ENCODE measurements at places on chromosomes 2 and 18.

GRCh38 chr2:119220720-119221301 is 2.8 kb upstream of the STEAP3 start:
- DNase-seq, result no peak

DNA sequence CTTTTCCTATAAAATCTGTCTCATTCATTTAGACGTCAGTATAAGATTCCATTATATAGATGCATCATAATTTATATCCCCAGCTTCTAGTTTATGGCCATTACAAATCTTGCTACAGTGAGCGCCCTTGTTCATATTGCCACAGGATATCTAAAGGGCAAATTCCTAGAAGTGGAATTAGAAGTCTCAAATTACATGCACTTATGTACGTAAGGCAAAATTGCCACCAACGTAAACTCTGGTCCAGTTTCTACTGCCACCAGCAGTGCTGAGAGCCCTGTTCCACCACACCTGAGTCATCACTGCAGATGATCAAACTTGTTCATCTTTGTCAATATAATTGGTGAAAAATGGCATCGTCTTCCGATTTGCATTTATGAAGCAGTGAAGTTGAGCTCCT is 90.9 kb upstream of the ID2 start:
- DNase-seq, result no peak

DNA sequence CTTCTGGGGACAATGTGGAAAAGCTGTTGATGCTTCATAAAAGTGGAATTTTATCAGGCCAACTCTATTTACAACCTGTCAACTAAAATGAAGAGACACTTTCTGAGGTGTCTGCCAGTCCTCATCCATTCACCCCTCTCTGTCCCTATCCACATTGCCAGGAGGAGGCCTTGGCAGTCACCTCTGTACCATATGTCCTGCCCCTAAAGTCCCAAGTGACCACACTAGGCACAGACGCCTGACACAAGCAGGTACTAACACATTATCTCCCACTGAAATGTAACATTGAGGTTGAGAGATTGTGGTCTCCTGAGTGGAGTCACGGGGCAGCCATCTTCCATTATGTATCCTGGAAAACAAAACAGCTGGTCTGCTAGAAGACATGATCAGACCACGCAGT is 71.4 kb downstream of the OSBPL1A start:
- DNase-seq, result no peak

- DNase-seq, result no peak
These were observed 35.0 kb downstream of the TTC32 start for GRCh38 chr2:19866771-19867170.

DNA sequence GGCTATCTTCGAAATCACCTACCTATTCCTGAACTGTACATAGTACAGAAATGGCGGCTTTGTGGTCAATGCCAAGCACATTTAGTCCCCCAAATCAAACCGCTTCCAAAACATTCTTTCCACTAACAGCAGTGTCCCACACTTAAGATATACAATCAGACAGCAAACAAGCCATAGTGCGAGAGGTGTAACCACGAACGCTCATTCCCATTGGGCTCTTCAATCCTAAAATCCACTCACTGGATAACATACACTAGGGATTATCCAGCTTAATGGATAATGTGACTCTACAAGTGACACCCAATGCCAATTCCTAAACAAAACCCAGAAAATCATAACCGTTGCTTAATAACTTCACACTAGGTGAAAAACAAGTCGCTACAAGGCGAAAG is 2.0 kb downstream of the XPO1 start:
- DNase-seq, result no peak

- no peak for DNase-seq
These were observed 1125.4 kb upstream of the NXPH2 start for GRCh38 chr2:139905624-139906023.

Measured in stimulated activated CD8-positive, alpha-beta memory T cell treated with anti-CD3 and anti-CD28 coated beads, Interleukin-7, amount 100 ng/mL, for 1 hour (primary cell).